ENCODE measurements at places on chromosomes 7 and 10. TPM values are rescaled to one million over a fixed set of nuclear protein-coding genes. Genes with fewer than 3 reads are reported as not detected.

DNA sequence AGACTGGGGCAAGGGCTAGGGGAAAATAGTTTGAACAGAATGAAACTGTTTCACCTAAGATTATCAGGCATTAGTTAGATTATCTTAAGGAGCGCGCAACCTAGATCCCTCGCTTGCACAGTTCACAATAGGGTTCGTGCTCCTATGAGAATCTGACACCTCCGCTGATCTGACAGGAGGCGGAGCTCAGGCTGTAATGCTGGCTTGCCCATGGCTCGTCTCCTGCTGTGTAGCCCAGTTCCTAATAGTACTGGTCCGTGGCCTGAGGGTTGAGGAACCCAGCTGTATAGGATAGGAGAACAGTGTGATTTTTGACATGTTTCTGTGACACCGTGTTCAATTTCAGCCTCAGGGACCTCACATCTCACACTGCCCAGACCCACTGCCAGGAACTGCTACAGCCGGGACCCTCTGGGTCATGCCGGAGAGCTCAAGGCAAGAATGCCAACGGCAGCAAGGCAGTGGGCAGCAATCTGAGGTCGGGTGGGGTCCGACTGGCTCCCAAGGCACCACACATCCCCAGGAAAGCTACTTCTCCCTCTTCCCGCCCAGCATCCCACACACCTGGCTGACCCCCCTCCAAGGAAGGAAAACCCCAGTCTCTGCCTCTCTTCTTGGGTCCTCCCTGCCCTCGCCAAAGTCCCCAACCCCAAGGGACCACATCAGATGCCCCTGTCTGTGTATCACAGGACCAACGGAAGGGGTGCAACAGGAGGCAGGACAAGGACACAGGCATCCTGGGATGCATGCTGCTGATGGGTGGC lies 31.7 kb downstream of the CAMK2B start:
- no peaks in the 10 kb centered on the region for H3K27me3 ChIP-seq
- no peak for DNase-seq
- no peaks in the 10 kb centered on the region for H3K4me1 ChIP-seq
- no peaks in the 10 kb centered on the region for H3K36me3 ChIP-seq
- H3K27ac ChIP-seq = no peak overlapping the region
- H3K4me3 ChIP-seq = no peak overlapping the region

The LRRC27 gene
- polyA plus RNA-seq = 3.6 TPM

The SNX10 gene
- 219 TPM for polyA plus RNA-seq

DNA sequence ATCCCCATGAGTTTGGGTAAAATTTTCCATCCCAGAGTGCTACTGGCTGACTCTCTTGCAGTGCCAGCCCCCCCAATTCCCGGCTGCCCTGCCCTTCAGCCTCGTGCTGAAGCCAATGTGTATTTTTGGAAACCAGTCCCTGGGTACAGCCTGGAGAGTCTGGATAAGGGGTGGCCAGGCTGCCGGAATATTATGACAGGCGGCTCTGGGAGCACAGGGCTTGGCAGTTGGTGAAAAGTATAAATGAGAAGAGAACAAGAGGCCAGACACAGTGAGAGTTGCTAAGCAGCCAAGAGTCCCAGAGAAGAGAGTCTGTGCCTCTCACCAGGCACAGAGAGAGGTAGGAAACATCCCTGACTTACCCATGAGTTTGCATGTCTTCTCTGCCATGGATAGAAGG lies 53.6 kb downstream of the TMEM130 start:
- no peak overlapping the region for H3K27ac ChIP-seq
- no peaks in the 10 kb centered on the region for H3K36me3 ChIP-seq
- no peak for DNase-seq
- H3K4me3 ChIP-seq = no peak overlapping the region
- no peaks in the 10 kb centered on the region for H3K27me3 ChIP-seq

GRCh38 chr10:131996466-131997365 lies 15.0 kb upstream of the BNIP3 start:
- no peak overlapping the region for H3K4me3 ChIP-seq
- peaks cover 10% of the 10 kb centered on the region for H3K4me1 ChIP-seq
- no peak overlapping the region for H3K27ac ChIP-seq
- H3K27me3 ChIP-seq = no peaks in the 10 kb centered on the region
- no peaks in the 10 kb centered on the region for H3K36me3 ChIP-seq

The MLXIPL gene
- polyA plus RNA-seq = not detected

GRCh38 chr10:121787169-121787568 lies 140.7 kb downstream of the ATE1 start:
- DNase-seq = no peak
- no peak overlapping the region for H3K27ac ChIP-seq
- H3K36me3 ChIP-seq = peaks cover 10% of the 10 kb centered on the region
- no peaks in the 10 kb centered on the region for H3K4me1 ChIP-seq
- no peak overlapping the region for H3K4me3 ChIP-seq

- no peaks in the 10 kb centered on the region for H3K4me1 ChIP-seq
- no peaks in the 10 kb centered on the region for H3K36me3 ChIP-seq
- peak; percentile 23 for DNase-seq
These were observed 134.3 kb downstream of the GRK5 start for GRCh38 chr10:119341459-119342301.

- H3K36me3 ChIP-seq = no peaks in the 10 kb centered on the region
- DNase-seq = no peak
- no peak overlapping the region for H3K27ac ChIP-seq
These were observed 1.9 kb downstream of the EXOC6 start for GRCh38 chr10:92850185-92850584.

The AGR2 gene
- polyA plus RNA-seq = not detected

The MYPN gene
- not detected for polyA plus RNA-seq

DNA sequence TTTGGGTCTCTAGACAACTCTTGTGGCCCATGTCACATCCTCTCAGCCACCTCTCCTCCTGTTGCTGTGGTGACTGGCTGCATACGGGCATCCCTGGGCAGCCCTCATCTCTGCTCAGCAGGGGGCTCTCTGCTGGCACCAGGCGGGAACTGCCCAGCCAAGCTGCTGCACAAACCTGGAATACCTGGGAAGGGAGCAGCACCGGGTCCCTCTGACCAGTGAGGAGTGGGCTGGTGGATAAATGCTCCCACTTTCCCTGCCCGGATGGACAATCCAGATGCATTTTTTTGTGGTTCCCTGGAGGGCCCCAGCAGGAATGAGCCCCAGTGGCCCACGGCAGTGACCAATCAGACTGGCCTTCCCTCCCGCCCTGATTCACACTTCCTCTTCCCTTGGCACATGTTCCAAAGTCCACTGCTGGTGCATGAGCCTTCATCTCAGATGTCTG lies 21.9 kb downstream of the GRID1 start:
- H3K4me3 ChIP-seq = no peak overlapping the region
- peak; percentile 32 for DNase-seq
- H3K36me3 ChIP-seq = no peaks in the 10 kb centered on the region
- H3K4me1 ChIP-seq = peaks cover 3% of the 10 kb centered on the region
- no peak overlapping the region for H3K27ac ChIP-seq

- no peak overlapping the region for H3K4me3 ChIP-seq
- no peak for DNase-seq
- no peaks in the 10 kb centered on the region for H3K4me1 ChIP-seq
- no peaks in the 10 kb centered on the region for H3K36me3 ChIP-seq
- no peaks in the 10 kb centered on the region for H3K27me3 ChIP-seq
These were observed 28.4 kb downstream of the MKX start for GRCh38 chr10:27717224-27717623.

Data from CD14-positive monocyte (primary cell).